ENCODE measurements at places on chromosomes 3 and 15.
A peak's percentile ranks its signal among the peaks of the same experiment; 100 is the strongest.

- no peak for DNase-seq
Measured at GRCh38 chr15:42157981-42158765, 1.7 kb upstream of the PLA2G4F start.

- no peak for DNase-seq
Measured at GRCh38 chr3:50126287-50127211, 28.6 kb upstream of the SEMA3F start.

DNA sequence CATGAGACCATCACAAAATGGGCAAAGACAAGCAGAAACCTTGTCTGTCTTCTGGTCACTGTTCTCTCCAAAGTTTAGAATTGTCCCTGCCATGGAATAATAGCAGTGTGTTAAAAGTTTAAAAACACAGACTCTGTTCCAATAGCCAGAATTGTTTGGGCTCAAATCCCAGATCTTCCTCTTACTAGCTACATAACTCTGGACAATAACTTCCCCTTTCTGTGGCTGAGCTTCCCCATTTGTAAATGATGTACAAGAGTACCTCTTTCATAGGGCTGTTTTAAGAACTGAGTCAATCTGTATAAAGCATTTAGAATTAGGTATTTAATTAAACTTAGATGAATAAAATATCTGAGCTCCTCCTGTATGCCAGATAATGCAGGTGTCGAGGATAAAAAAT lies 623.0 kb downstream of the NTRK3 start:
- no peak for DNase-seq

DNA sequence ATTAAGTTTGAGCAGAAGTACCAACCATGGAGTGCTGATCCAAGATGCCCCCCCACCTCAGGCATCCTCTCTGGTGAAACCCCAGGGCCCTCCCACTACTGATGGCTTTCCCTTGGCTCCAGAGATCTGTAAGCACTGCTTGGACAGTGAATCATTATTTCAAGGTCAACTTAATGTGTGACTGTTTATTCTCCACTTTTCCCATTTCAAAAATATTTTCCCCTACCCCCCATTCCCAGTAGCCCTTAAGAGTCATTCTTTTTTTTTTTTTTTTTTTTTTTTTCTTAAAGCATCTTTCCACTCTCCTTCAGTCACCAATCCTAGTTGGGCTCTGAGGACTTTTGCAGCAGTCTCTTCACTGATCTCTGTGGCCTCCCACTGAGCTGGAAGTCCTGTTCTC lies 82.6 kb downstream of the PCCB start:
- DNase-seq, result no peak

- no peak for DNase-seq
Measured at GRCh38 chr15:37095770-37096557, 4.4 kb downstream of the MEIS2 start.

GRCh38 chr15:79475306-79475705 lies 43.2 kb downstream of the MINAR1 start:
- no peak for DNase-seq

DNA sequence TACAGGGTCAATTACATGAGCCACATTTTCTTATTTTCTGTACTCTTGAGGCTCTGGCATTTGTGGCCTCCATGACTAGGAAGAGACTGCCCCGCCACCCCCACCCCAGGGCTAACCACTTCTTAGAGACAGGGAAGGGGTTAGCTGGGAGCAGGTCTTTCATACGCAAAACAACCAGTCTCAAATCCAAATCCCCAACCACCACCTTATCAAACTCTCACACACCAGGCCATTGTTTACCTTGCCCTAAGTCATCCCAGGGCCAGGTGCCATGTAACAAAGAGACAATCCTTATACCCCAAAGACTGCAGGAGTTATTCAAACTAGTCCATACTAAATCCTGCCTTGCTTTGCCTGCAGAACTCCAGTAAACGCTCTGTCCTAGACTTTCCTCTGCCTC lies 77.8 kb downstream of the B3GNT5 start:
- no peak for DNase-seq

DNA sequence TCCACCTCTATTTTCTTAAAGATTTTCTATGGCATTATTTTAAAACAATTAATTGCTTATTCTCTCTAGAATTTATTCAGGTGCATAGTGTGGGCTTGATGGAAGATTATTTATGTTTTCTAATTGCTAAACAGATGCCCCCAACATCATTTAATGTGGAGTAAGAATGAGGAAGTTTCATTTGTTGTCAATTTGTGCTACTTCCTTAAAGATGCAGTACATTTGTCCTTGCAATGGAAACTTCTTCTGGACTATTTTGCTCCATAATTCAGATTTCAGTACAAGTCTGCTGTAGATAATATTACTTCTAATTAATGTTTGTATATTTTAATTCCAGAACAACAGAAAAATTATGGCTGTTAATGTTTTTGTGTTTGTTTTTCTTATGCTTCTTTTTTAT lies 104.8 kb downstream of the TGFBR2 start:
- no peak for DNase-seq

DNA sequence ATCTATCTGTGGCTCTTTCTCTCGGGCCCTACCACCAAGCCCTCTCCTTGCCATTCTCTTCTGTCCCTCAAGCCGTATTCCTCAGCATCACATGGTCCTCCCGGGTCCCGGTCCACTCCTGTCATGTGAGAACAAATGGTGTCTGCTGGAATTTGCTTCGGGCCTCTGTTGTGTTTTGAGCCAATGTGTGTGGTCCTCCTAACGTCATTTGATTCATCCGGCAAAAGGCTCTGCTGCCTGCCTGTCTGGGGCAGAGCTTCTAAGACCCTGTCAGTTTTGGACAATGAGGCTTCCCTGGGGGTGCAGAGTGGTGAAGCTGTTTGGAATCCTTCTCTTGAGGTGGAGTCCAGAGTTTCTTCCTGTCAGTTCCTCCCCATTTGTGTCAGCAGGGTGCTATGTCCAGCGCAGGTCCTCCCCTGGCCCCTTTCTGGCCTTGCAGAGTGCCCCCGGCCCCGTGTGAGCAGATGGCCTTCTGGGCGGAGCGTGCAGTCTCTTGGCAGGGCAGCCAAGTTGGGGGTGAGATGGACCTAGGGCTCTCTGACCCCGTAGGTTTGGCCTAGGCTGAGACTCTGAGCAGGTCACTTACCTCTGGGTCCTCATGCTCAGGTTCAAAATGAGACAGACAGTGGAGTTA lies 93.6 kb downstream of the APBA2 start:
- no peak for DNase-seq

- no peak for DNase-seq
Measured at GRCh38 chr3:56282341-56282740, 185.9 kb downstream of the ERC2 start.

DNA sequence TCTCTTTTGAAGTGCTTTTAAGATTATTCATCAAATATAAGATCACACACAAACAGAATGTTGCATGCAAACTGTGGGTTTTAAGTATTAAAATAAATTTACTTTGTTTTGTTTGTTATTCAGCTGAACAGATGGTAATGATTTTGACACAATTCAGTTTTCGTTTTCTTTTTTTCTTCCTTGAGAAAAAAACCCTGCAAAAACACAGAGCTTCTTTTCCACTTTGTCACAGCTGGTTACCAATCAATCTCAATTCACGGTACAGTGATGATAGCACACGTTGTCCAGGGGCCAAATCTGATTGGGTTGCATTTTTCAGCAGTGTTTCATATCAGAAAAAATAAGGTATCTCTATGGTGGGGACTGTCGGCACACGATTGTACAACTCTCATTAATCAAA lies 473.6 kb downstream of the ROBO2 start:
- no peak for DNase-seq

- DNase-seq, result peak; percentile 77
Measured at GRCh38 chr3:111998636-111999483, at the start of gene TAGLN3. Gene TAGLN3 (plus strand): TSS chr3:111998922. CDS start chr3:111999423, 501 bp downstream.

DNA sequence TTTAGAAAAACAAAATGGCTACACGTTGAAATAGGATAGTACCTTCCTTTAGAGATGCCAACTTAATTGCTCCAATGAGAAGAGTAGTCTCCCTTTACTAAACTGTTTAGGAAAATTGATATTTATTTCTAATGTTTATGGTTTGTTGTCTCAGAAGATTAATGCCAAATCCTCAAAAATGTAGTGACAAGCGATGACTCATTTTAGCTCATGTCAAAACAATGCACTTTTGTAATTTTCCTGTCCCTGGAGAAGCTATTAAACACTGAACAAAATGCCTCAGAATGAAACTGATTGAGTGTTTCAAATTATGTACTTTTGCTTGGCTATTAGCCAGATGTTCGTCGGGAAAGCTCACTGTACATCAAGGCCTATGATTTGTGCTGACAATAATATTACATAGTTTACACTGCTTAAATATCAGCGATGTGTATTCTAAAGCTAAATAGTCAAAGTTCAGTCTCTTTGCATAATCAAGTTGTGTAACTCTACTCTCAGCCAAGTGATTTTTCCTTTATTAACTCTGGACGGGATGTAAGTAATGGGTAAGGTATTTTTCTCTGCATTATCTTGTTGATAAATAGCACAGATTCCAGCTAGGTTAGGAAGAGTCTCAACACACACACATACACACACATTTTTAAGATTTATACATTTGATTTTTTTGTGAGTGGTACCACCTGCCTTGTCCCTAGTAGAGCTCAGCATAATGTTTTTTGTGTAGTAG lies 83.7 kb downstream of the CMSS1 start:
- no peak for DNase-seq

DNA sequence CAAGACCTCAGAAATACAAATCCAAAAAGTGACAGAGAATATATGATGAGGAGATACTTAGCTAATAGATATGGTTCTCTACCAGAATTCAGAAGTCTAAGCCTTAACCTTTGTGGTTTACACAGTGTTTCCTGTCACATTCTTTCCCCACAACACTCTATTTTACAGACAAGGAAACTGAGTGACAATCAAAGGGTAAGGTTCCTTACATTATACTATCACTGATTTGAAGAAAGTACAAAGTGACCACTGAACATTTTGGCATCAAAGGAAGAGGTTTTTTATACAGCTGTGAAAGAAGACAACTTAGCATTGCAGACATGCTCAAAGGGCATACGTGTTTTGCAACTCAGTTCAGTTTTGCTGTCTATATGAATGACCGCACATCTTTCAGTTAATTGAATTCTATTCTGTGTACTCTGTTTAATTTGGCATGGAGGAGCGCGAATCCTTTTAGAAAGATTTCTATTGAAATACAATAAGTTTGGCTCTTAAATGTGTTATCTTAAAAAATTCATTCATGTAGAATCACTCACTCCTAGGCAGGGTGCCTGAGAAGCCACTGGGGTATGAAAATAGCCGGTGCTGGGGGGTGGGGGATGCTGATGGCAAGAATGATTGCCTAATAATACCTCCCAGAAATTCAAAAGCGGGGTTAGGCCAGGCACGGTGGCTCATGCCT lies 66.5 kb upstream of the SKOR1 start:
- DNase-seq, result no peak

GRCh38 chr3:21920421-21920861 lies 169.4 kb upstream of the ZNF385D start:
- DNase-seq, result no peak

GRCh38 chr15:80752204-80752603 lies 27.0 kb upstream of the CEMIP start:
- DNase-seq, result no peak

DNA sequence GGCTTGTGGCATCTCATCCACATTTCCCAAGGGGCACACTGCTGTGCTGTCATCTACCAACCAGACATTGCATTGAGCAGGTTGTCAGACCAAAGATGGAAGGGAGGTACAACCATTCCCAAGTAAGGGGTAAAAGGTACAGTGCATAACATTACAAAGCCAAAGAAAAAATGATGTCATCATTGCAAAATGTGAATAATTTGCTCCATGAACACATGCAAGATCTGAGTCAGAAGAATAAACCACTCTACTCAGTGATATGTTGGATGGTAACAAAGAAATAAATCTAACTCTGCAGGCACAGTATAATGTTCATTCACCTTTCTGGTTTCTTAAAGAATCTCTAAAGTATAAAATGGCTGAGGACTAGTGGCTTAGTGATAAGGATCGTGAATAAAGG lies 202.7 kb downstream of the MAGI1 start:
- no peak for DNase-seq

- no peak for DNase-seq
Measured at GRCh38 chr3:36244728-36245127, 135.6 kb upstream of the STAC start.

GRCh38 chr15:101773496-101774100 lies 29.7 kb upstream of the OR4F6 start:
- DNase-seq, result no peak

- no peak for DNase-seq
Measured at GRCh38 chr15:27694506-27695087, 404.5 kb downstream of the OCA2 start.

GRCh38 chr15:86446253-86446640 lies 366.6 kb downstream of the AGBL1 start:
- DNase-seq, result no peak

- no peak for DNase-seq
Measured at GRCh38 chr3:188177721-188178120, 23.8 kb downstream of the LPP start.

DNA sequence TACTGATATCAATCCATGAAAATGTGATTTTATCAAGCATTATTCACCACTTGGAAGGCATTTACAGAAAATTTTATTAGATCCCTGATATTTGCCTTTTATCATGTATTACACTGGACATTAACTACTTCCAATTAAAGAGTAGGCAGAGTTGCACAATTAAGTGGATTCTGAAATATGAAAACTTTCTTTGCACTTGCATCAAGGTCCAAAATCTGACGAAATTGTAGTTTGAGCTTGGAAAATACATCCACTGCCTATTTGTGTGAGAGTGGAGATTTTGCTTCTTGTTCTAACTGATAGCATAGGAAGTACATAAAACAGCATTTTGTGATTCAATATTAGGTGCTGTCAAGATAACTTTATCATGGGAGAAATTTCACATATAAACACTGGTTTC lies 49.6 kb upstream of the SLC12A8 start:
- DNase-seq, result no peak

DNA sequence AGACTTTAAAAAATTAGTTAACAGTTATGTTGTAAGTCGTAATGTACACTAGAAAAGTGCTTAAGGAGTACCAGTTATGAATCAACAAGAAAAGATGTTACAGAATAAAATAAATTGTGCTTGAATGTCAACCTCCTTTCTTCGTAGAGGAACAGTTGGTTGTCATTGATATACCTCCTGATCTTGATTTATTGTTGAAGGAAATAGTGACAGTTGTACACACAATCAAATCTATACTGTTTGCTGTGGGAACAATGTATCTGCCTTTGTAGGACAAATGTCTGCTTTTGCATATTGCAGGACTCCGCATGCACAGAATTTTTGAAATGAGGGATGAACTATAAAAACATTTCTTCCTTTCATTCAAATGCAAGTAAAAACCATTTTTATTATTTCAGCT lies 19.2 kb downstream of the RASA2 start:
- DNase-seq, result no peak

Data from H1 (cell line).